CD4-positive, alpha-beta memory T cell (primary cell): ENCODE measurements at places on chromosomes 2 and 18.

DNA sequence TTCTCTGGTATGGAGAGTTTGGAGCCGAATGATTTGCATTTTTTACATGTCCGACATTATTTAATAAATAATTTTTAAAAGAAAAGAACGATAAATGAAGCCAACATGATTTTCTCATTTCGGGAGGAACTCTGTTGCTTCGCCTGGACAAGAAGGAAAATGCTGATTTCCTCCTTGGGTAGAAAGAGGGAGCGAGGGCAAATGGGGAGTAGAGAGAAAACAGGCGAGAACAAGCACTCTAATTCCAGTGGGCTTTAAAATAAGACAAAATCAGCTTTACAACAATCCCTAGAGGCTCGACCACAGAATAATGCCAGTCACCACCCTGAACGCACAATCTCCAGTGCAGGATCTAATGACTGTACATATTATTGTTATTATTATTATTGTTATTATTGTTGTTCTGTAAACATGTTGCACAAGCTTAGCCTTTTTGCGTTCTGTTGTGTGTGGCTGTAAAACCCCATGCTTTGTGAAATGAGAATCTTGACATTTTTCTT lies 3.7 kb downstream of the DLX1 start:
- peaks cover 57% of the 10 kb centered on the region for H3K4me1 ChIP-seq
- no peak overlapping the region for H3K4me3 ChIP-seq
- no peak overlapping the region for H3K27ac ChIP-seq
- H3K27me3 ChIP-seq, result peaks cover 100% of the 10 kb centered on the region

GRCh38 chr2:11456251-11456650 lies 9.7 kb downstream of the E2F6 start:
- no peaks in the 10 kb centered on the region for H3K27me3 ChIP-seq
- H3K36me3 ChIP-seq, result peaks cover 7% of the 10 kb centered on the region
- H3K4me3 ChIP-seq, result no peak overlapping the region

DNA sequence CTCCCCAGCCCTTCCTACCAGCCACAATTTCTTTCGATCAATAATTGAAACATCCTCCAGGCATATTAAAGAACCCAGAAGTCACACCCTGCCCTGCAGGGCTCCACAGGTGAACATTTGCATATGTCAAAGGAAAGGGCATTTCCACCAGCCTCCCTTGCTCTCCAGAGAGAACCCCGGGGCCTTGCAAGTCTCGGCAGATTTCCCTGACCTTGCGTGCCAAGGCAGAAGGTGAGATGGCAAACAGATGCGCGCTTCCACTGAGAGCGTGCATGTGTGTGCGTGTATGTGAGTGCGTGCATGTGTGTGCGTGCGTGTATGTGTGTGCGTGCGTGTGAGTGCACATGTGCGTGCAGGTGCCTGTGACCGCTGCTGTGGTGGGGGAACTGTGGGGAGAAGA lies 120.3 kb downstream of the INO80D start:
- H3K4me3 ChIP-seq, result no peak overlapping the region
- no peaks in the 10 kb centered on the region for H3K36me3 ChIP-seq
- H3K27me3 ChIP-seq, result no peaks in the 10 kb centered on the region
- no peak for DNase-seq
- no peak overlapping the region for H3K27ac ChIP-seq

DNA sequence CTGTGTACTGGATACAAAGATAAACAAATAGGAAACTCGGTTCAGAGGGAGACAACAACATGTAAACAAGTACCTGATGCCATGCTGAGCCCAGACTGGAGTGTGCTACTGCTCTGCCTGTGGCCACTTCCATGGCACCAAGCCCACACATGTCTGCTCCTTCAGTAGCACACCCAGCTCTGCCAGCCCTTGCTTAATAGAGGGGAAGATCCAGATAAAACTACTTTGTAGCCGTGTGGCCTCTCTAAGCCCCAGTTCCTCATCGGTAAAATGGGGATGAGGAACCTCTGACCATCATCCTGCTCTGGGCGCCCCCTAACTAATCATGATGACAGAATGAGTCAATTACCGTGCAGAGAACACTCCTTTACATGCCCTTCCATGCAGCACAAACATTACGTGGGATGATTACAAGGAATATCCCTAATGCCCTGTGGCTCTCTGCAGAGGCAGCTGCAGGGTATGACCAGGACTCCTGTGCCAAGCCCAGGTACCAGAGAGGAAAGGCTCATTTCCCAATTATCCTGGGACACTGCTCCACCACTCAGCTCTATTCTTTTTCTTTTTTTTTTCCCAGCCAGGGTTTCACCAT lies 34.9 kb downstream of the DNMT3A start:
- DNase-seq, result no peak
- no peaks in the 10 kb centered on the region for H3K27me3 ChIP-seq
- peaks cover 79% of the 10 kb centered on the region for H3K4me1 ChIP-seq
- no peak overlapping the region for H3K27ac ChIP-seq

DNA sequence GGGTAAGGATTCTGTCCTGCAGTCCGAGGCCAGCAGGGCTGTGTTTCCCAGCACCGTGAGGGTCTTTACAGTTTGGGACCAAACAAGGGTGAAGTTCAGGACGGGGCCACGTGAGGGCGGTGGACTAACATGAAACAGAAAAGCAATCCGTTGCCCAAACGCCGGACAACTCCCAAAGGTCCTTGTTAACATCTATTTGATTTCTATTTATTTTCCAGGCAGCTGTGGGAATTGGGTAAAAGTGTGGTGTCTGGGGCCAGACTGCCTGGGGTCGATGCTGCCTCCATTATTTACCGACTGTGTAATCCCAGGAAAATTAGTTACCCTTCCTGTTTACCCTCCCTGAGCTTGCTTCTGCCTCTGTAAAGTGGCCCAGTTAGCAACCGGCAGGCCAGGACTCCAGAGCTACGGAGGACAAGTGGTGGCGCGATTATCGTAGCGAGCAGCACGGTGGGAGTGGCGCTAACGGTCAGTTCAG lies 66.3 kb upstream of the TCF7L1 start:
- H3K27ac ChIP-seq, result no peak overlapping the region
- no peak for DNase-seq
- no peaks in the 10 kb centered on the region for H3K36me3 ChIP-seq
- H3K4me1 ChIP-seq, result peaks cover 4% of the 10 kb centered on the region
- no peaks in the 10 kb centered on the region for H3K27me3 ChIP-seq
